Activated CD4-positive, CD25-positive, alpha-beta regulatory T cell treated with anti-CD3 and anti-CD28 coated beads, Interleukin-2, amount 50 U/mL, for 24 hours (primary cell): ENCODE measurements at places on chromosomes 12 and 14.
A peak's percentile ranks its signal among the peaks of the same experiment; 100 is the strongest.

GRCh38 chr14:23209651-23210423 is 26.4 kb upstream of the SLC7A8 start:
- no peak for ATAC-seq

DNA sequence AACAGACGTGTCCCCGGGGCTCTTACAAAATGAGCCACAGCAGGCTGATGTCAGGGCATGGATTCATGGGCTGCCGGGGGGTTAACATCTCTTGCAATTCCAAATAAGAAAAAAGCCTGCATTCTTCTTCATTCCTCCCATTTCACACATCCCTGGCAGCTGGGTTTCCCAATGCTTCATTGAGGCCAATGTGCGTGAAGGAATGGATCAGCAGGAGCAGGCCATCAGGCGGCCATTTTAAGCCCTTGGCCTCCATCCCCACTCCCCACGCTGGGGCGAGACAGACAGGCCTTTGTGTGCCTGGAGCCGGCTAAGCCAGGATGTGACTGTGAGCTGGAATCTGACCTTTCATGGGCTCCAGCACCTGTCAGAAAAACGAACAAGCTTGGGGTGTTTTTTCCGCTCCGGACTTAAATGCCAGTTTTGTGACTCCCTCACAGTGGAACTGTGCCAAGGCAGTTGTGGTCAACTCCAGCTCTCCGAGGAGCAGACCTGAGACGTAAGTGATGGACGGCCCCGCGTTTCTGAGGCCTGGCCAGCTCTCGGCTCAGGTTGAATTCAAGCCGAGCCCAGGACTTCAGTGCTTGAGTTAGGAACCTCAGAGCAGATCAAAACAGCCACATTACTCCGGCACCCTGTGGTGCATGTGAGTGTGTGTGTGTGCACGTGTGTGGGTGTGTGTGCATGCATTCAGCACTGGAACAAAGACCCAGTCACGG is 133.1 kb downstream of the TMEM30B start:
- ATAC-seq, result no peak

GRCh38 chr14:28761438-28762291 is 4.9 kb upstream of the FOXG1 start:
- ATAC-seq, result no peak

- no peak for ATAC-seq
Measured at GRCh38 chr14:86420131-86420530, 890.2 kb downstream of the FLRT2 start.

- ATAC-seq, result no peak
Measured at GRCh38 chr14:55717621-55718020, 137.6 kb downstream of the KTN1 start.

- ATAC-seq, result no peak
Measured at GRCh38 chr14:79809849-79810612, 401.3 kb downstream of the DIO2 start.

DNA sequence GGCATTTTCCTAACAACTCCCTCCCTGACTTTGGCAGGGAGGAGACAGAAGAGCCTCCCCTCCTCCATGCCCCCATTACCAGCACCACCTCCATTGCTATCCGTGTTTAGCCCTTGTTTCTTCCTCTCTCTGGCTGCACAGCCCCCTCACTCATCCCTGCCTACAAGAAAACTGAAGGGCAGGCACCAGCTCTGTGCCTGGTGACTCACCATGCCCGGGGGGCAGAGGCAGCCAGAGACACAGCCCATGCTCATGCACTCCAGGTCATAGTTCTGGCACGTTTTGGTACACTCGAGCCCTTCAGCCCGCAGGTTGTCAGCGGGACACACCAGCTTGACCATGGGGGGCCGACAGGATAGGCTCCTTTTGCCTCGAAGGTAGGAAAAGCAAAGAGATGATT is 80.4 kb downstream of the VWF start:
- ATAC-seq, result no peak

- ATAC-seq, result no peak
Measured at GRCh38 chr12:48023386-48023785, 19.1 kb upstream of the COL2A1 start.

DNA sequence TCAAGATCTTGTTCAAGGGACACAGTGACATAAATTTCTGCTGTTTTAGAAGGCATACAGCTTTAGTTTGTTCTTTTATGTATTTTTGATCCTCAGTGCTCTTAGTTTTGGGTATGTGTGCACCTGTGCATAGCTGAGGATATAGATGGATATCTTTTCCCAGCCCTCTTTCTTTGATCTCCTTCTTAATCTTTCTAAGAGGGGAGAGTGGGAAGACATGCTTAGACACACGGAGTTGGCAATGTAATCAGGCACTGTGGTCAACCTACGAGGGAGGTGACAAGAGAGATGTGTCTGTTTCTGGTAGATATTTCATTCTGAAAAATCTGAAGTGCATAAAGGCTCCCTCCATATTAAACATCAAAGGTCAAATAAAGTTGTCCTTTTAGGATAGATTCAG is 340.6 kb downstream of the TMEM132D start:
- ATAC-seq, result no peak

DNA sequence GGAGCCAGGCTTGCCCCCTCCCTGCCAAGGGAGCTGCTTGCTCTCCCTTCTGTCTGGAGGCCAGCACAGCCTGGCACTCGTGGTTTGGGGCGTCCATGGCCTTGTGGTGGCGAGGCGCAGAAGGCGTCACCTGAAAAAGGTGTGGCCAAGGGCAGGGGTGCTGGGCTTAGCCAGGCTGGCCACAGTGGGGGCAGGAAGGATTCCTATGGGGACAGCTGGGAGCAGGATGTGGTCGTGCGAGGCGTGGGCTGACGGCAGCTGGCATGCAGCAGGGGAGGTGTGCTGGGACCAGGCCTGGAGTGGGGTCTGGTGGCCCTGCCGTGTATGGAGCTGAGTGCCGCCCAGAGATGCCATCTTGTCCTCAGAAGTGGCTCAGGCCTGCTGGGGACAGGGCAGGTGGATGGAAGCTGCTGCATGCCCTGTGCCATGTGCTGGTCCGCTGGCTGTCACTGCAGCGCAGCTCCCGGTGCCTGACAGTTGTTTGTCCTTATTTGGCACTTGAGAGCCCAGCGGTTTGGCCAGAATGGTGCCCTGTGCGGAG is 30.0 kb downstream of the SH2B3 start:
- no peak for ATAC-seq

GRCh38 chr14:101273091-101273490 is 288.2 kb upstream of the DIO3 start:
- no peak for ATAC-seq

GRCh38 chr14:19800282-19801117 is 3.1 kb upstream of the OR4N2 start:
- ATAC-seq, result peak; percentile 11

- peak; percentile 41 for ATAC-seq
Measured at GRCh38 chr14:89922031-89922907, 32.3 kb downstream of the EFCAB11 start.

DNA sequence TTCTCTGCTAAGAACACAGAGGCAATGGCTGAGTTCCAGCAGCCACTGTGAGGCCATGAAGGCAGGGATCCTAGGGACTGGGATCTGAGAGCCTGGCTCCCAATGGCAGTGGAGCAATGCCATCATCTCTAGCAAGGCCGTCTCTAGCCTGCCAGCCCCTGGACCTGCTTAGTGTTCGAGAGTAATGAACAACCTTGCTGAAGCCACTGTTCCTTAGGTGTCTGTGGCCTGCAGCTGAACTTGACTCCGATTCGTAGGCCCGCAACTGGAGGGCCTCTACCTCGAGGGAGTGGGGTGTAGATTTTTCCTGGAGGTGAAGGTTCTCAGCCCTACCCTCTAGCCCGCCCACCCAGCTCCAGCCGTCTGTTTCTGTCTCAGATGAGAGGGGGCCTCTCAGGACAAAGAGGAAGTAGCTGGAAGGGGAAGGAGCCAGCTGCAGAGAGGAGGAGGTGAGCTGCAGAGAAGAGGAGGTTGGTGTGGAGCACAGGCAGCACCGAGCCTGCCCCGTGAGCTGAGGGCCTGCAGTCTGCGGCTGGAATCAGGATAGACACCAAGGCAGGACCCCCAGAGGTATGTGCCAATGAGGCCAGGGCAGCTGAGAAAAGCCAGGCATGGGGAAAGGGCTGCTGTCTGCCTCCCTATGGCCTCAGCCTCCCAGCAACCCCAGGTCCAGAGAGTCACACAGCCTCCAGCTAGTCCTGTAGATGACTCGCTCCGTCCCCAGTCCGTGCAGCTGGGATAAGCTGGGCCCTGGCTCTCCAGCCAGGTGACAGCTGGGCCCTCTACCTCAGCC is at the start of gene PLD4:
Gene PLD4 (plus strand): TSS at position 459 of the 793 bp plus-strand sequence. CDS start 2,262 bp downstream, outside the sequence.
- ATAC-seq, result peak; percentile 5

DNA sequence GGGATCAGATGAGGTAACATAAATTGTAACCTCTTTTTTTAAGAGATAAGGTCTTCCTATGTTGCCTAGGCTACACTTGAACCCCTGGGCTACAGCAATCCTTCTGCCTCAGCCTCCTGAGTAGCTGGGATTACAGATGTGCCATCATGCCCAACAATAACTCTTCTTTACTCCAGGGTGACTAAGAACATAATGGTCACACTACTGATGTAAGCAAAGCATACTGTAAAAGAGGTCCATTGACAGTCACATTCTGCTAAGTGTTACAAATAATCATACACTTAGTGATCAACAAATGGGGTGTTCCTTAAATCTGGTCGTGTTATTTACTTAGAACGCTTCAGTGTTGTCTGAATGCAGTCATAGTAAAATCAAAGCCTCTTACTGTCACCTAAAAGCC is 68.9 kb downstream of the EPS8 start:
- ATAC-seq, result no peak

DNA sequence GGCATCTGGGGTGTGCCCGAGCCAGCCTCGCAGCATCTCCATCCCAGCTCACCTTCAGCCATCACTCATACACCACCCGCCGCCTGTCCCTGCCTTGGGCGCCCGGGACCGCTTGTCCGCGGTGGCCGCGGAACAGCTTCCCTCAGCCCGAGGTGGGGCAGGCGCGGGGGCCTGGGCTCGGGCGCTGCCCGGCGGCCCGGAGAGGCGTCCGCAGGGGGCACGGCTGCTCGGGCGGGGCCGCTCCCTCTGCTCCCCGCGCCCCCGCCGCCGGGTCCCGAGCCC is 430 bp downstream of the SLC41A2 start:
- peak; percentile 37 for ATAC-seq

- no peak for ATAC-seq
Measured at GRCh38 chr12:116697716-116698115, 40.2 kb downstream of the SPRING1 start.

GRCh38 chr12:56676851-56677580 is 11.1 kb downstream of the PTGES3 start:
- ATAC-seq, result no peak

GRCh38 chr12:13163868-13164635 is 32.5 kb upstream of the EMP1 start:
- no peak for ATAC-seq

- no peak for ATAC-seq
Measured at GRCh38 chr14:99067141-99067920, 204.7 kb downstream of the BCL11B start.

DNA sequence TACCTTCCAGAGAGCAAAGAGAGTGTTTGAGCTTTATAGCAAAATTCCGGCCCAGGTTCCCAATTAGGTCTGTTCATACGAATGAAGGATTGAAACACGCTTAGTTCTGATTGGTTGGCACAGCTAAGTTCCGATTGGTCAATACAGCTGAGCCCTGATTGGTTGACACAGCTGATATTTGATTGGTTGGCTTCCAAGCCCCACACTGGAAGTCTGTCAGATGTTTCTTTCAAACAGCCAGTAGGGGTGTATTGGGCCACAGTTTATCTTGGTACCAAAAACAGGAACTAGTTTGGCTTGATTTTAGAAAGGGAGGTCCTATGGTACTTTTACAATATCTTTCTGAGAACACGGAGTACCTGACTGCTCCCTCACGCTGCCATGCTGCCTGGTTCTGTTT is 93.4 kb downstream of the CAND1 start:
- no peak for ATAC-seq

GRCh38 chr14:75280291-75280830 is 1.7 kb downstream of the FOS start:
- ATAC-seq, result no peak

- ATAC-seq, result no peak
Measured at GRCh38 chr14:49947506-49947905, 54.6 kb downstream of the ARF6 start.

- ATAC-seq, result no peak
Measured at GRCh38 chr12:43079476-43079875, 472.5 kb downstream of the ADAMTS20 start.

DNA sequence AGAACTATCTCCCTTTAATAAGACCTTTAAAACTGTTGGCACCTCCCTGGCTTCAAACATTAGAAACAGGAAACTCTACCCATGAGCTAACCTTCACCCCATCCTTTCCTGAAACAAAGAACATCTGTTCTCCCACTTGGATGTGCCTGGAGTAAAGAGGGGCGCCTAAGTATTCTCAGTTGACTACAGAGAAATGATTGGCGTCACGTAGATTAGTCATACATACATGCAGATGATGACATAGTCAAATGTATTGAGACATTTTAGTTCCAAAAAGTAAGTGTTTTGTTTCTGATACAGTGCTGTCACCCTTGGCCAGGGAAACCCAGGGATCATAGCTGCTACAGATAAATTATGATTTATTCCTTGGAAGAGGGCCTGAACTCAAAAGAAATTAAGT is 260.0 kb upstream of the PLEKHG7 start:
- peak; percentile 12 for ATAC-seq

GRCh38 chr12:31991146-31991545 is 31.9 kb downstream of the RESF1 start:
- peak; percentile 42 for ATAC-seq

GRCh38 chr14:52583544-52583943 is 30.9 kb downstream of the GPR137C start:
- no peak for ATAC-seq

DNA sequence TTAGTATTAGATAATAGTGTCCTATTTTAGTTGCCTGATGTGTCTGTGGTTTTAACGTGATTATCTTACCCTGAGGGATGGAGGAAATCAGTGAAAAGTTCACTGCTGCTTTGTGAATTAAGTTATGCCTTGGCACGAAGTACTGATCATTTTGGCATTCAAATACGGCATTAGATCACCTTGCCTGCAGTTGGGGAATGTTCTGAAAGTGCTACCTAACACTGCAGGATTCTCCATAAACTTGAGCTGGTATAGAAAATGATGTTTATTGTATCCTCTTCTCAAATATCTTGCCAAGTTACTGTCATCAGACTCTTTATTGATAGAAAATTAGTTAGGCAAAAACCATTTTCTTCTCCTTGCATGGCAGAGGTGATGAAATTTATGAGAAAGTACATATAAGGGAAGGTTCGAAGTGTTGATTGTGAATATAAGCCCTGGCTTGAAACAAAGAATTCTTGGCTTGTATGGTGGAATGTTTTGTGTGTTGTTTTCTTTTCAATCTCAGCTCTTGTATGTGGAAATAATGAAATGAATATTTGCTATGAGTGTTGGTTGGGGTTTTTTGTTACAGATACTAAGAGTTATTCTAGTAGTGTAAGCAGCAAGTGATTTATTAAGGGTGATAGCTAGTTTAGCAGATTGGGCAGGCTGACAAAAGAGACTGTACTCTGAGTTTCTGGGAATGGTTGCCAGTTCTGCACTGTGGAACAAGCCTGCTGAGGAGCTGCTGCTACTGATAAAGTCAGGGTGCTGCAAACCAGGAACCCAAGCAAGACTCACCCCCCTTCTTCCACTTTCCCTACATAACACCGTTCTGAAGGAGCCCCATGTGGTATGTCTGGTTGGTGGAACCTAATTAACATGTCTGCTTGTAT is 448.3 kb downstream of the PCNX1 start:
- ATAC-seq, result no peak

GRCh38 chr14:103899316-103899715 is 28.9 kb upstream of the TDRD9 start:
- no peak for ATAC-seq
